GM23248 (cell line): ENCODE measurements at places on chromosomes 11 and 22. TPM values are rescaled to one million over a fixed set of nuclear protein-coding genes. Genes with fewer than 3 reads are reported as not detected.
A peak's percentile ranks its signal among the peaks of the same experiment; 100 is the strongest.

GRCh38 chr11:31826536-31827438, 15.7 kb upstream of the PAX6 start:
- no peak for DNase-seq

B3GAT1 gene
- not detected in 2 replicates for total RNA-seq

DNA sequence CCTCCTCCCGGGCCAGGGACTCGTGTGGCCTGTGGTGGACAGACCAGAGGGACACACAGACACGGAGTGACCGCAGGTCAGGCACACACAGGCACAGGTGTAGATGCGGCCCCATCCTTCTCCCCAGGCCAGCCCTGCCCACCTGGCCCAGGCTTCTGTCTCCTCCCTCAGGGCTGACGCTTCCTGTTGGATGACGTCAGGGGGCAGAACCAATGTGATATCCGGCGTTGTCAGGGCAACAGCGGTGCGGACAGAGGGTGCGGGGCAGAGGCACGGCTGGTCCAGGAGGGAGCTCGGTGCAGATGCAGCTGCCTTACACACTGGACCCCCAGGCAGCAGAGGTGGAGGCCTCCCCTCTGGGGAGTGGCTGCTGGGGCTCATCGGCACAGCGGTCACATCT, 2.9 kb upstream of the TUBGCP6 start:
- peak; percentile 48 for DNase-seq

DNA sequence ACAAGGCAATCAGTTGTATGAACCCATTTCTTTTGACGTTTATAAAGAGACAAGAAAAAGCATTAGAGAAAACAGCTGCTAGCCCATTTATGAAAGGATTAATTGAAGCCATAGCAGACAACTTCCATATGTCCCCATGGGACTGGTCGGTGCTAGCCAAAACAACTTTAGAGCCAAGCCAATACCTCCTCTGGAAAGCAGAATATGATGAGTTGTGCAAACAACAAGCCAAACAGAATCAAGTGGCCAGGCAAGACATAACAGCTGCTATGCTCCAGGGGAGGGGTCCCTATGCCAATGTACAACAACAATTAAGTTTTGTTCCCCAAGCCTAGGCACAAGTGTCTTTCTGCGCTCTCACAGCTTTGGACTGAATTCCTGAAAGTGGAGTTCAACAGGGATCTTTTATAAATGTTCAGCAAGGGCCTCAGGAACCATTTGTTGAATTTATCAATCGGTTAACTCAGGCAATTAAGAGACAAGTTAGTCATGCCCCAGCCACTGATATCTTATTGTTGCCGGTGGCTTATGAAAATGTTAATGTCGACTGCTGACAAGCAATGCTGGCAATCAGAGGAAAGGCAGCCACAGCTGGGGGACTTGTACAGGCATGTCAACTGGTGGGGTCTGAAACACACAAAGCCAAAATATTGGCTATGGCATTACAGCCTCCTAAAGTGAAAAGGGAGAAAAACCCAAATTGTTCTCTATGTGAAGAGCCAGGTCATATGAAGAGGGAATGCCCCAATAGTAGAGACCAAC, 1593.1 kb upstream of the TENM4 start:
- no peak for DNase-seq

CHRNA10 gene
- total RNA-seq: 0.51 and 0.65 TPM in 2 replicates

DNA sequence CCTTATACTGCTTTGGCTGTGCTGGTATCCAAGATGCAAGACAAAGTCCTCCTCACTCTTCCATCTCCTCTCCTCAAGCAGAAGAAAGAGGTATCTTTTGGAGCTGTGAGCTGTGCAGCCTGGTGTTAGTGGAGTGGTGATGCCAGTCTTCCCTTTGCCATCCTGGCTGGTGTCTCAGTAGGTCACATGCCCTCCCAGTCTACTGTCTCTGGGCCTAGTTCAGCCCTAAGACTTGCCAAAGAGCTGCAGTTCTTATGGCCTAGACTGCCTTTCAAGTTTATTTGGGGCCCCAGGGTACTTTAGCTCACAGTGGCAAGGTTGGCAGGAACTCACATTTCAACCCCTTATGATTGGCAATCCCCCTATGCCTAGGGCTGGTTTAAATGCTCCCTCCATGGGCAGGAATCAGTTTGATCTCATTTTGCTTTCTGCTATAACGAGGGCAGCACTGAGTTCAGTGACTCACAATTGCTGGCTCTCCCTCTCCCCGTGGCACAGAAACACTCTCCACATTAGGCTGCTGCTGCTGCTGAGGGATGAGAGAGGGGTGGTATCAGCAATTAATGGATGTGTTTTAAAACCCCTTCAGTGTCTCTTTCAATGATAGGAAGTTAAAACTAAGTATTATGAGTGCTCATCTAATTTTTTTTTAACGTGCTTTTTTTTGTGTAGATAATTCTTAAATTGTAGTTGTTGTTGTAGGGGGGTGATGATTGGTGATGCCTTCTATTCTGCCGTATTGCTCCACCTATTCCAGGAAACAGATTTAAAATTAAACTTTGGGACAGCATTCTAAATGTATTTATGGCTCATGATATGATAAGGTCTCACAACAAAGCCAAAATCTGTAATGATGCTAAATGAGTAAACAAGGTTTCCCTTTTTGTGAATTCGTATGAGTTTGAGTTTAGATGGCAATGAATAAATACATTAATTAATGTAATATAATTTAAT, 1295.0 kb downstream of the JRKL start:
- no peak for DNase-seq

UCP3 gene
- total RNA-seq: 0.11 TPM in 1 of 2 replicates, not detected in the other

- DNase-seq: no peak
Measured at GRCh38 chr11:31001427-31001826, 368.1 kb downstream of the DCDC1 start.

- no peak for DNase-seq
Measured at GRCh38 chr22:45202333-45203149, 38.2 kb downstream of the KIAA0930 start.

- DNase-seq: no peak
Measured at GRCh38 chr11:13378316-13378715, 84.7 kb downstream of the BTBD10 start.
